ENCODE measurements at places on chromosomes 3 and 15. TPM values are rescaled to one million over a fixed set of nuclear protein-coding genes. Genes with fewer than 3 reads are reported as not detected.

DNA sequence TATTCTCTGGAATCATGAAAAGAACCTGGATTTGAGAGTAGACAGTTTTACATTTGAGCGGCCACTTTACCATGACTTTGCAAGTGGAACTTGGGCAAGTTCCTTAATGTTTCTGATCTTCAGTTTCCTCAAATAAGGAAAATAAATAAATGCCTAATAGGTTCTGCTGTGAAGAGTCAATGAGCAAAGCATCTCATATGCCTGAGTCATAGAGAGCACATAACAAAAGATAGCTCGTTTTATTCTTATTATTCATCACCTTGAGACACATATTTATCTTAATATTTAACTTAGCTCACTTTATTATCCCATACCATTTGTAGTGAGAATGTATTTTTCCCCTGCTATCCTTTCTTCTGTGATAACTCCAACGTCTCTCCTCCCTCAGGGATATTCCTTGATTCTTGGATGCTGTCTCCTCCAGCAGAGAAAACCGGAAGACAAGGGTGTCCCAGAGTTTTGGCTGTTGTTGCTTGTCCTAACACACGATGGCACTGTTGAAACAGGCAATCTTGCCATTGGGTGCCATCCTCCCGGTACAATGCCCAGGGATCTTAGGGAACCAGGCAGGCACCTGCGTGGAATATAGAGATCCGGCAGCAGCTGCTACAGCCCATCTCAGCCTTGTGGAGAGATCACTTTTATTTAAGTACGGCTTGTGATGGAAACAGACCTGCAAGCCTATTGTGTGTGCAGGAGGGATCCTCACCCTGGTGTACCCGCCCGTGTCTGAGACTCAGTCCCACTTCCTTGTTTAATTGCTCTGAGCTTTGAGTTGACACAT lies 33.3 kb upstream of the VPS33B start:
- H3K4me3 ChIP-seq: no peak overlapping the region
- no peak overlapping the region for H3K27ac ChIP-seq
- peak; percentile 54 for DNase-seq
- H3K36me3 ChIP-seq: no peaks in the 10 kb centered on the region

GRCh38 chr3:66320390-66320789 lies 99.6 kb downstream of the SLC25A26 start:
- no peak for DNase-seq
- peaks cover 30% of the 10 kb centered on the region for H3K36me3 ChIP-seq
- H3K4me3 ChIP-seq: no peak overlapping the region
- no peaks in the 10 kb centered on the region for H3K27me3 ChIP-seq
- peaks cover 18% of the 10 kb centered on the region for H3K4me1 ChIP-seq

DNA sequence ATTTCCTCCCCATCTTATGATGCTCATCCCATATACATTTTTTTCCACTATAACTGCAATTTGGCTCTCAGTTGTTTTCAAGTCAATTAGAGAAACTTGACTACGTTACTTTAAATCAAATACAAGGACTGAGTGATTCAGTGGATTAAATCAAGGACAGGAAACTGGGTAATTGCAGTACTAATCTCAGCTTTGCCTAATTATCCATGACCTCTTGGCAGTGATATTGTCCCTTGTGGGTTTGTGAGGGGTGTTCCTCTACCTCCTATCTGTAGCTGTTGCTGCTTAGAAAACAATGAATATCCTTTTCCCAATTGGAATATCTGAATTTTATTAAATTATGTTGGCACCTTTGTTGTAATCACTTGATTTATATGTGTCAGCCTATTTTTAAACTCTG lies 79.4 kb downstream of the ZPLD1 start:
- H3K27me3 ChIP-seq: peaks cover 4% of the 10 kb centered on the region
- H3K4me3 ChIP-seq: no peak overlapping the region

GRCh38 chr15:59812250-59812870 lies 123.2 kb upstream of the BNIP2 start:
- peaks cover 22% of the 10 kb centered on the region for H3K4me1 ChIP-seq
- no peaks in the 10 kb centered on the region for H3K27me3 ChIP-seq
- DNase-seq: no peak
- no peaks in the 10 kb centered on the region for H3K36me3 ChIP-seq
- H3K27ac ChIP-seq: no peak overlapping the region
- H3K4me3 ChIP-seq: no peak overlapping the region

- H3K36me3 ChIP-seq: peaks cover 51% of the 10 kb centered on the region
- H3K27me3 ChIP-seq: peaks cover 6% of the 10 kb centered on the region
- H3K4me3 ChIP-seq: peak overlapping the region; percentile 95
- DNase-seq: peak; percentile 11
Observed at GRCh38 chr3:160401291-160402095, 2.0 kb downstream of the SMC4 start.

- H3K4me3 ChIP-seq: no peak overlapping the region
- no peak for DNase-seq
- H3K4me1 ChIP-seq: no peaks in the 10 kb centered on the region
- peaks cover 15% of the 10 kb centered on the region for H3K27me3 ChIP-seq
Observed at GRCh38 chr3:43867436-43868072, 176.8 kb downstream of the ABHD5 start.

DNA sequence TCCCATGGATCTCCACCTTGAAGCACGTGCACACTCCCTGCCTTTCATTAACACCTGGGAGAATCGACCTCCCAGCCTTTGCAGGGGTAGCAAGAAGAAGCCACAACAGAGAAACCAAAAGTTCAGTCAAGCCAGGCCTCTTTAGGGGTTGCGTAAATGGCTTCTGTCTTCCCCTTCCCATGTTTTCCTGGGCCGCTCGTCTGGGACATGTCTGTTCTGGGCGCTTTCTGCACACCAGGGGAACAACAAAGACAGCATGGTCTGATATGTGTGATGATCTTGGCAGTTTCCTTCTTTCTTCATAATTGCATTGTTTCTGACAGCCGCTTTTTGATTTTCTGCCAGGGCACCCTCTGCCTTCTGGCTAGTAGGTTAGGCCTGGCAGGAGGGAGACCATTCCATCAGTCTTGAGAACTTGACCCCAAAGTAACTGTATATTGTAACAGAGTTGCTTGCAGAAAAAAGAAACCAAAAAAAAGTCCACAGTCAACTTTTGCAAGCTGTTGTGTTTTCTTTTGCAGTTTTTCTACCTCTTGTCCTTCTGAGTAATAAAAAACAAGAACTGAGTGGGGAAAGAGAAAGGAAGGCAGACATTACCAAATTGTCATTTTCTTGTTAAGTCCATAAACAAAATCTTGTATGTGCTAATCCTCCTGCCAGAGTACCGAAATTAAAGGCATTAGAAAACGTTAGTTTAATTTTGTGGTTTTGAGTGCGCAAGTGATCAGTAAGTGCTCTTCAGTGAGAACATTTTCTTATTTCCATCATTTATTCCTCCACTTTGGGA lies 56.0 kb upstream of the FURIN start:
- DNase-seq: no peak
- H3K4me1 ChIP-seq: peaks cover 41% of the 10 kb centered on the region
- H3K27ac ChIP-seq: no peak overlapping the region
- peaks cover 66% of the 10 kb centered on the region for H3K36me3 ChIP-seq
- H3K4me3 ChIP-seq: no peak overlapping the region

- H3K4me1 ChIP-seq: peaks cover 9% of the 10 kb centered on the region
- H3K27ac ChIP-seq: no peak overlapping the region
- H3K4me3 ChIP-seq: no peak overlapping the region
- H3K36me3 ChIP-seq: peaks cover 42% of the 10 kb centered on the region
- H3K27me3 ChIP-seq: no peaks in the 10 kb centered on the region
- DNase-seq: no peak
Observed at GRCh38 chr3:18527691-18528090, 102.6 kb upstream of the SATB1 start.

DNA sequence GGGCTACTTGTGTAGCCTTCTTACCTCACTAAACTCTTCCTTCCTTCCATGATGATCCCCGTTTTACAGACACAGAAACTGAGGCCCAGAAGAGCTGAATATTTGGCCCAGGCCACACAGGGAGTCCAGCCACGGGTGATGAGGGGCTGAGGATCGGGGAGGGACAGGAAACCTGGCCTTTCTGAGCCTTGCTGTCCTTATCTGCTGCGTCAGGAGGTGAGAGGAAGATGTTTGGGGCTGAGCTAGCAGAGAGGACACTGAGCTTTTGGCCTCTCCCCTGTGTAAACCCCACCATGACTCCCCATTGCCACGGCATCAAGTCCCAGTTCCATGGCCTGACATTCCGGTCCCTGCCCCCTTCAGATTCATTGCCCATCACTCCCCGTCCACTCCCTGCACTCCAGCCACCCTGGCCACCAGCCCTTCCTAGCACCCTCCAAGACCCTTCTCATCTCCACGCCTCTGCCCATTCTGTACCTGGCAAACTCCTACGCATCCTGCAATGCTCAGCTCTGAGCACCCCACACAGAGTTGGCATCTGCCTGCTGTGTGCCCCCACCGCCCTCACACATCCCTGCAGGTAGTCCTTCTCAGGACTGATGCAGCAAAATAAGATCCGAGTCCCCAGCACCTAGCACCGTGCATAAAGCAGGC lies 103.0 kb downstream of the FBLN2 start:
- no peak overlapping the region for H3K27ac ChIP-seq
- H3K4me3 ChIP-seq: no peak overlapping the region
- DNase-seq: no peak
- no peaks in the 10 kb centered on the region for H3K36me3 ChIP-seq

- peak overlapping the region; percentile 36 for H3K27ac ChIP-seq
- no peak overlapping the region for H3K4me3 ChIP-seq
- H3K27me3 ChIP-seq: no peaks in the 10 kb centered on the region
- no peak for DNase-seq
Observed at GRCh38 chr3:106197532-106198194, 328.9 kb upstream of the CBLB start.

GRCh38 chr3:33360136-33360825 lies 79.9 kb downstream of the UBP1 start:
- H3K4me1 ChIP-seq: no peaks in the 10 kb centered on the region
- no peak overlapping the region for H3K27ac ChIP-seq
- H3K36me3 ChIP-seq: no peaks in the 10 kb centered on the region
- DNase-seq: no peak
- H3K27me3 ChIP-seq: peaks cover 7% of the 10 kb centered on the region

GRCh38 chr3:159846255-159846654 lies 142.4 kb upstream of the IL12A start:
- H3K27me3 ChIP-seq: peaks cover 9% of the 10 kb centered on the region
- H3K4me1 ChIP-seq: no peaks in the 10 kb centered on the region
- no peak overlapping the region for H3K27ac ChIP-seq
- no peaks in the 10 kb centered on the region for H3K36me3 ChIP-seq
- H3K4me3 ChIP-seq: no peak overlapping the region

DNA sequence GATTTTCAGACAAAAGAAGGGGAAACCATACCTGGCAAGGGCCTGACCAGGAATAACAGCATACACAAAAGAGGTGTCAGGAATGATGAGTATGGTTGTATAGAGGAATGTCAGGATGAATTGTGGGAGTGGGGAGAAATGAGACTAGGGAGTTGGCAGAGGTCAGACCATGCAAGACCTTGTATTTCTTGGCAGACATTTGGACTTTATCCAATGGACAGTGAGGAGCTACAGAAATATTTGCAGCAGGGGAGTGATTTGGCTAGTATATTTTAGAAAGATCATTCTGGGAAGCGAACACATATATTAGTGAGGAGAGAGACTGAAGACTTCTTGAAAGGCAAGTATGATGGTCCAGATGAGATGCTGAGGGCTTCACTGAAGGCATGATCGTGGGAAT lies 25.4 kb upstream of the ALPK3 start:
- H3K27ac ChIP-seq: peak overlapping the region; percentile 0
- DNase-seq: no peak
- peaks cover 20% of the 10 kb centered on the region for H3K4me1 ChIP-seq
- peaks cover 31% of the 10 kb centered on the region for H3K36me3 ChIP-seq

DNA sequence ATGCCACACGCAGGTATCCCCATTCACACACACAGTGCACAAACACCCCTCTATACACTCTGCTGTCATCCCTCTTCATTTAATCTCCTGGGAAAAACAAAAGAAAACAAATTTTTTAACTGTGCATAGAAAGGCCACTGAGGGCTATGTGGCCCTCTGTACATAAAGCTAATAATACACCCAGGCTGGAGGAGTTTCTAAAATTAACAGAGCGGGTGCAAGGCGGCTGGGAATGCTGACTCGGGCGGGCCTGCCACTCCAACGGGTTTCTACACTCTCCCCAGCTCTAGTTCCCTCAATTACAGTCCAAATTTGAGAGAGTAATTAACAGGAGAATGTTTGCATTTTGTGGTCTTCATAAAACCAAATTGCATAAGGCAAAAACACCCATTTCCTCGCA lies 23.1 kb downstream of the HCN4 start:
- no peak for DNase-seq
- no peak overlapping the region for H3K27ac ChIP-seq
- peaks cover 7% of the 10 kb centered on the region for H3K27me3 ChIP-seq
- no peak overlapping the region for H3K4me3 ChIP-seq

DNA sequence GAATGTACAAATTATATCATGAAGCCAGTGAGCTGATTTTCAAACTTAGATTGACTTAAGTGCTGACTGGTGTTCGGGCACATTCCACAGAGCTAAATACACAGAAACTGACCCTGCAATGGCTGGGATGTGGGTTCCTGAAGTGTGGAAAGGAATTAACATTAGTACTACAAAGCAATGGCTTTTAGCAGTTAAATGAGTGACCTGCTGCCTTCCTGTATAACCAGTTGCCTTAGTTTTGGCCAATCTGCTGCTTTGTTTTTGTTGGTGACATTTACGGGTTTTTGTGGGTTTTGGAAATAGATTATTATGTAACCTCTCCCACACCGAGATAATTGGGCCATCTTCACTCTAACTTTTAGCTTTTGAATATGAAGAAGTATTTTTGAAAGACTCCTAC lies 2.4 kb upstream of the SKIC8 start:
- no peak overlapping the region for H3K4me3 ChIP-seq
- no peaks in the 10 kb centered on the region for H3K27me3 ChIP-seq
- H3K27ac ChIP-seq: no peak overlapping the region
- no peak for DNase-seq
- H3K4me1 ChIP-seq: peaks cover 25% of the 10 kb centered on the region
- H3K36me3 ChIP-seq: no peaks in the 10 kb centered on the region

DNA sequence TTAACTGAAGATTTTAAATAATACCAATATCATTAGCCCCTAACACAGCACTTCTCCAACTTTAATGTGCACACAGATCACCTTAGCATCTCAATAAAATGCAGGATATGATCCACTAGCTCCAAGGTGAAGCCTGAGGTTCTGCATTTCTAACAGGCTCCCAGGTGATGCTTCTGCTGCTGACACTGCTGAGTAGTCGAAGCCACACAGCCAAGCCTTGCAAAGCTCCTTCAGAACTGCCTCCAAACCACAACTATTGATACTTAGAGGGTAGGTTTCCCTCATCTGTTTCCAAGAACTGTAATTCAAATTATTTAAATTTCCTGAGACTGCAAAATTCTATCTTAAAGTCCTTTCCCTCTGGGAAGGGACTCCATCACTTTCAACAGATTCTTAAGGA lies 3.9 kb downstream of the RIOX2 start:
- DNase-seq: peak; percentile 38
- H3K27ac ChIP-seq: no peak overlapping the region
- H3K27me3 ChIP-seq: no peaks in the 10 kb centered on the region
- H3K36me3 ChIP-seq: peaks cover 44% of the 10 kb centered on the region
- H3K4me3 ChIP-seq: no peak overlapping the region

GRCh38 chr15:66285533-66286280 lies 7.7 kb upstream of the DIS3L start:
- no peak overlapping the region for H3K4me3 ChIP-seq
- no peak overlapping the region for H3K27ac ChIP-seq
- no peaks in the 10 kb centered on the region for H3K27me3 ChIP-seq
- DNase-seq: no peak

Gene KCNMB2
- total RNA-seq: not detected

Gene GOLGA8S
- total RNA-seq: 0.13 TPM

Gene TNFAIP8L3
- total RNA-seq: 0.14 TPM

Gene IL17RE
- 1.2 TPM for total RNA-seq

Gene TTLL13
- total RNA-seq: 1.1 TPM

Gene SKOR1
- 0.25 TPM for total RNA-seq

Gene RAD51
- total RNA-seq: 66.5 TPM

Gene GOLGA8G
- total RNA-seq: not detected

Gene CACNA2D2
- 1.6 TPM for total RNA-seq

Gene PARP16
- 17.9 TPM for total RNA-seq

Gene IFT122
- 18.9 TPM for total RNA-seq

Gene TEX55
- not detected for total RNA-seq
